Activated naive CD4-positive, alpha-beta T cell (primary cell): ENCODE measurements at places on chromosomes 6 and 20.

GRCh38 chr6:33323623-33323948, 6.0 kb upstream of the ZBTB22 start:
- DNase-seq = no peak

GRCh38 chr6:5416250-5416649, 154.9 kb downstream of the FARS2 start:
- DNase-seq = no peak

GRCh38 chr6:33168284-33168601, 24.0 kb downstream of the COL11A2 start:
- DNase-seq = no peak

DNA sequence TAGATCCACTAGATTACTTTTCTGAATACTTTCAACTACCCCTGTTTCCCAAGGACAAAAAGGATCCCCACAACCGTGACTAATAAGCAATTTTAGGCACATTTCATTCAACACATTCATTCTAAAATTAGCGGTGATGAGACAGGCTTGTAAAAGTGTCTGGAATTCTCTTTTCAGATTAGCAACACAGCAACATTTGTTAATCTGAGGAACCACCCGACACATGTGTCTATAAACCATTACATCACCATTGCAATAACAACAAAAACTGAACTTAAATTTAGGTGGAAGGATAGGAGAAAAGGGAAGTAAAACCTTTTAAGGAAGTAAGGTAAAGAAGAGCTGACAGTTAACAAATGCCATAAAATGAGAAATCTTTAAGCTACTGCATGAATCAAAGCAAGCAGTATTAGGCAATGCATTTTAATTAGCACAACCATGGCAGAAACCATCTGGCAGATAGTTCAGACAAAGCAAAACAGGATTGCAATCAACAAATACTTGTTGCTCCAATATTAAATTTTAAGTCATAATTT, 49.1 kb downstream of the MAP3K7 start:
- DNase-seq = no peak

DNA sequence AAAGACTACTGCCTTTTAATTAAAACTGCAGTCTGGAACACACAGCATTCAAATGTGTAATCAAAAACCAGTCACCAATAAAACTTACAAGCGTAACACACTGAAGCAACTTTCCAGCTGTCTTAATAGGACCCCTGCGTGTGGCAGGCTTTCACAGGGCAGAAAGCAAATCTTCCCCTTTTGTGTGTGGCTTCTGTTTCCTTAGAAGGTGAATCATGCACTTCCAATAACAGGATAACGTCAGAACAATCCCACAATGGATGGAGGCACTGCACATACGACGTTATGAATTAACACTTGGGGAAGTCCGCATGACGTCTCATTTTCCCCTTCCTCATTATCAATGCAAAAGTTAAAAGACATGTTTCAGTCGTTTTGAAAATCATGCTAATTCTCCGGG, 44.8 kb downstream of the INSM1 start:
- DNase-seq = no peak

DNA sequence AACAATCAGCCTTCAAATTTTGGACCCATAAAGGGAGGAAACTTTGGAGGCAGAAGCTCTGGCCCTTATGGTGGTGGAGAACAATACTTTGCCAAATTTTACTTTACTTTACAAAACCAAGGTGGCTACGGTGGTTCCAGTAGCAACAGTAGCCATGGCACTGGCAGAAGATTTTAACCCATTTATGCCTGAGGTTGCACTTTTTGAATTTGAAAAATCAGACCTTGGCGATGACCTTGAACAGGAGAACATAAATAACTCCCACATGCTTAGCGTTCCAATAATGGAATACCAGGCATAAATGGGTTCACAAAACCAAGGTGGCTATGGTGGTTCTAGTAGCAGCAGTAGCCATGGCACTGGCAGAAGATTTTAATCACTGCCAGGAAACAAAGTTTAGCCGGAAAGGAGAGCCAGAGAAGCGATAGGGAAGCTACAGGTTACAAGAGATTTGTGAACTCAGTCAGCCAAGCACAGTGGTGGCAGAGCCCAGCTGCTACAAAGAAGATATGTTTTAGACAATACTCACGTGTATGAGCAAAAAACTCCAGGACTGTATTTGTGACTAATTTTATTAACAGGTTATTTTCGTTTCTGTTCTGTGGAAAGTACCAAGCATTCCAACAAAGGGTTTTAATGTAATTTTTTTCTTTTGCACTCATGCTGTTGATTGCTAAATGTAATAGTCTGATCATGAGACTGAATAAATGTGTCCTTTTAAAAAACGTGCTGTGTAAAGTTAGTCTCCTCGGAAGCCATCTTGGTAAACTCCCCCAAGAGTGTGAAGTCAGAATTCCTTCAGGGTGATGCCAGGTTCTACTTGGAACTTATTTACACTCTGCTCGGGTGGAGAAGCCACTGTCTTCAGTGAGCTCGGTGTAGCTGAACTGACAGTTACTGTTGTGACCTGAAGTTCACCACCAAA, 6.7 kb downstream of the SFT2D1 start:
- no peak for DNase-seq

DNA sequence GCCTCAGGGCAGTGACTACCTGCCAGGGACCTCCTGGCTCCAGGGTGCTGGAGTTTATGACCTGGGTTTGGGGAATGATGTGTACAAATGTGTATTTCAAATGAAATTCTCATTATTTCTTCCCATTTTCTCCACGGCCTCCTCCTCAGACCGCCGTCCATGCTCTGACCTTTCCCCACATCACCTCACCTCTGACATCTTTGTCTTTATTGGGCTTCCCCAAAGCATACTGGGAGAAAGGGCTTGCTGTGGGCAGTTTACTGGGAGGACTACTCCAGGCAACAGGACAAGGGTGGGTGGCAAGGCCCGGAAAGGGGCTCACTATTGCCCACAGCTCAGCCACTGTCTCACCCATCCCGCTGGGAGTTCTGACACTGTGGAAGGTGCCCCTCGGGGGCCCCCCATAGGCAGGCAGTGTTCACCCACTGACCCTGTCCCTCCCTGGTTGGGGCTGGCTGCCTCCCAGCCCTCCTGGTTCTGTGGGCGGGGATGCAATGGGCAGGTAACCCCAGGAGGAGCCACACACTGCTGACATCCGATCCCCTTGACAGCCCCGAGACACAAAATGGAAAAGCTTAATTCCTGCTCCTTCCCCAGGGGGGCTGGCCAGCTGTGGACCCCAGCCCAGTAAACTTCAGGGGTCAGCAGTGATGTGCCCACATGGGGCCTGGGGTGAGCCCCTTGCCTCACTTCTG, 39.8 kb upstream of the CST7 start:
- DNase-seq = no peak

DNA sequence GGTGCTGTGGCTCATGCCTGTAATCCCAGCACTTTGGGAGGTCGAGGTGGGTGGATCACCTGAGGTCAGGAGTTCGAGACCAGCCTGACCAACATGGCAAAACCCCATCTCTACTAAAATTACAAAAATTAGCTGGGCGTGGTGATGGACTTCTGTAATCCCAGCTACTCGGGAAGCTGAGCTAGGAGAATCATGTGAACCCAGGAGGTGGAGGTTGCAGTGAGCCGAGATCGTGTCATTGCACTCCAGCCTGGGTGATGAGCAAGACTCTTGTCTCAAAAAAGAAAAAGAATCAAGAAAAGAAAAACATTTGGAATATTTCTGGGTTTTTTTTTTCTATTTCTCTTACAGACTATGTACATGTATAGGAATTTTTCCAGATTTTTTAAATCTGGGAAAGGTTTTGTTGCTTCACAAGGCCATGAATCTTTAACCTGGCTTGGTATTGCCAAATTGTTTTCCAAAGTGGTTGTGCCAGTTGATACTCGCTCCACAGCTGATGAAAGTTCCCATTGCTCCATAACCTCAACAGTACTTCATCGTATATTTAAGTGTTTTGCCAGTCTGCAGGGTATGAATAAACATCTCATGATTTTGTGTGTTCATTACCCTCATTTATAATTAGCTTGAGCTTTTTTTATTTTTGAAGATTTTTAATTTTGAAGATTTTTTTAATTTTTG, 33.5 kb downstream of the RNF217 start:
- DNase-seq = no peak

DNA sequence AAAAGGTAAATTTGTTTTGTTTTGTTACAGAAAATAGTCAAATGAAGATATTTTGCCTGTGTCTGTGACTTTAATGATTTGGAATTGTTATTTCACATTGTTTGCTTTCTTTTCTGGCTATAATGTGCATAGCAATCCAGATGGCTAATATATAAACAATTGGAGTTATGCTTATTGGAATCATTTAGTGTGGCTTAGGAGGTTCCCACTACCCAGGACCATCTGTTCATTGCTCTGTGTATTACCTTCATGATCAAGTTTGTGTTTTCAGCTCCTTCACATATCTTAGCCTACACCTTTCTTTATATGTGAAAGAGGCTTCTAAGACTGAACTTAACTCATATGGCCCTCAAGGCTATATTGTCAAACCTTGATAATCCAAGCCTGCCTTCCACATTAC, 232.9 kb downstream of the BCKDHB start:
- DNase-seq = no peak

- DNase-seq = no peak
Measured at GRCh38 chr20:15242773-15243172, 905.4 kb upstream of the FLRT3 start.

GRCh38 chr6:153729189-153729588, 309.9 kb upstream of the OPRM1 start:
- DNase-seq = no peak

- no peak for DNase-seq
Measured at GRCh38 chr20:31713312-31714273, 9.1 kb downstream of the BCL2L1 start.

- no peak for DNase-seq
Measured at GRCh38 chr6:87907521-87907920, 140.1 kb upstream of the SPACA1 start.

DNA sequence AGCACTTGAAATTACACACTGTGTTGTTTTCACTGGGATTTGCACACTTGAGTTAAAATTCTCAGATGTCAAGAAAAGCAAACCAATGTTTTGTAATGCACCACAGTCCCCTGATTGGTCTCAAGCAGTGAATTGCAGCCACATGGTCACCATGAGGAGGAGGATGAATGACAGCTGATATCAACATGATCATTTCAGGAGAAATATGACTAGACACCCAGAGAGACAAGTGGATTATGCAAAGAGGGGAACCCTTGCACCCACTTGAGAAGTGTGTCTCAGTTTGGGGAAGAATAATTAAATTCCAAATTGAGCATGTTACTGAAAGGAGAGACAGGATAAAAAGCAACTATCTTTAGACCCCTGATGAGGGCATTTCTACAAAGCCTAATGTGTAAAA, 69.3 kb downstream of the UST start:
- DNase-seq = no peak

GRCh38 chr20:5046656-5047339, 45.5 kb upstream of the SLC23A2 start:
- DNase-seq = no peak

DNA sequence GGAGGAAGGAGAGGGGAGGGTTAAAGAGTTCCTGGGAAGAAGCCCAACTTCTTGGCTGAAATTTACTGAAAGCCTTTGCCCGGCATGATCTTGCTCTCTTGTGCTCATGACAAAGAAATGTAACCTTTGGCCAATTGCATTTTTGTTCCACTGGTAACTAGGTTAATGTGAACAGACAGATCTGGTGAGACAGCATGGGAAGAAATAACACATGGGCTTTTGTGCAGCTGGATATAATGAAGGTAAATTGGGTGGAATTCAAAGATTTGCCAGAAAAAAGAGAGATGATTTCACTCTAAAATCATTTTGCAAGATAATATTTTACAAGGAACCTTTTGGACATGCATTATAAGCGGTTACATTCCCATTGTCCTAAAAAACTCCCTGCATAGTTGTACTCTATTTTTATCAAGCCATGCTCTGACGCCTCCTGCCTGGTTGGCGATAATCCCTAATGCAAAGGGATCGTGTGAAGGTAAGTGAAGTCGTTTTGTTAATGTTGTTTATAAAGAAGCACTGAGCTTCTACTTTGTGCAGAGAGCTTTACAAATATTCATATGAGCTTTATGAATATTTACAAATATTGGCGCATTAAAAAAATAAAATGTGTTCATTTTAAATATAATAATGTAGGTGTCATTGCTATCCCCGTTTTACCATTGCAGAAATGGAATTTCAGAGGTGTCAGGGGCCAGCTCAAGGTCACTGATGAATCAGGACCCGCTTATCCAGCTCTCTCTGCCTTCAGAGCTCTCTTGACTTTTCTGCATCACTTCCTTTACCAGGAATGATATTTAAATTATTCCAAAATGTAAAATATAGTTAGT, 161.3 kb upstream of the AGPAT4 start:
- DNase-seq = no peak

DNA sequence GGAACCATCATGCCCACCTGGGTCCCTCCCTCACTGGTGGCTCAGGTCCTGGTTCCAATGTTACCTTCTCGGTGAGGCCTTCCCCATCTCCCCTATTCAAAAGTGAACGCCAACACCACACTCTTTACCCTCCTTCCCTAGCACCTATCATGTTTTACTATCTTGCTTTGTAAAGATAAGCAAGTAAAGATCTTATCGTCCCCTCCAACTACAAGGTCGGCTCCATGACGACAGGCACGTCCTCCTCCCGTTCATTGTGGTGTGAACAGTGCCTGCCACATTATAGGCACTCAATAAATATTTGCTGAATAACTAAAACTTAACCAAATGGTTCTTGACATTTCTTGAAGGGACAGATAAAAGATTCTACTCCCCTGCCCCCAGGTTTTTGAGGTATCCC, 147.1 kb downstream of the PREX1 start:
- DNase-seq = no peak

DNA sequence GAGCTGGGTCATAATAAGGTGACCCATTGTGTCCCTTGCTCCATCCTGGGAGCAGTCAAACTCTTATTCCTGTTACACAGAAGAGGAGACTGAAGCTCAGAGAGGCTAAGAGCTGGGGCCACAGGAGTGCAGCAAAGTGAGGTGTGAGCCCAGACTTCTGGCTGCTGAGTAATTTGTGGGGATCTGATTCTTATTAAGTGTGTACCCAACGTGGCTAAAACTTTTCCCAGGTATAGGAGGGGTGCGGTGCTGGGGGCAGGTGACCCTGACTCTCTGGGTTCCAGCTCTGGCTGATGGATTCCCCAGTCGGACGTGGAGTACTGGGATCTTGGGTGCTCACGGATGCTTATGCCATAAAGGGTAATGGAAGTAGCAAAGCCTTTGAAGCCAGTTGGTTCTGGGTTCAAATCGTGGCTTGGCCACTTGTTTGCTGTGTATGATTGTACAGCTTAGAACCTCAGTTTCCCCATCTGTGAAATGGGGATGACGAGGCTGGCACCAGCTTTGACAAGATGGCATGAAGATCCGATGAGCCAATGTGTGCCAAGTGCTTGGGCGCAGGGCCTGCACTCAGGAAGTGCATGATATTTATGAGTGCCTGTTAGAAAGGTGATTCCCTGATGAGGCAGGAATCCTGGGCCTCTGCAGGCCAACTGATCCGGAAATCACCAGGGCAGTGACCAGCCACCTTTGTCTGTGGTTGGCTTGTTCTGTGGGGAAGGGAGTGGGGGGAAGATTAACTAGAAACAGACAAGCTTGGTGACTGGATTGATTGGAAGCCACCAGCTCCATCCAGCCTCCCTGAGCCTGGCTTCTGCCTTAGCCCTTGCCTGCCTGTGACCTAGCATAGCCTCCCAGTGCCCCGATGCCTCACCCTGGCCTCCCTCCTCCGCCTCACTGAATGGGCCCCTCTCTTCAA, 6.0 kb downstream of the SRC start:
- DNase-seq = no peak
